Activated CD8-positive, alpha-beta memory T cell treated with anti-CD3 and anti-CD28 coated beads for 4 hours (primary cell): ENCODE measurements at places on chromosomes 4 and X.

DNA sequence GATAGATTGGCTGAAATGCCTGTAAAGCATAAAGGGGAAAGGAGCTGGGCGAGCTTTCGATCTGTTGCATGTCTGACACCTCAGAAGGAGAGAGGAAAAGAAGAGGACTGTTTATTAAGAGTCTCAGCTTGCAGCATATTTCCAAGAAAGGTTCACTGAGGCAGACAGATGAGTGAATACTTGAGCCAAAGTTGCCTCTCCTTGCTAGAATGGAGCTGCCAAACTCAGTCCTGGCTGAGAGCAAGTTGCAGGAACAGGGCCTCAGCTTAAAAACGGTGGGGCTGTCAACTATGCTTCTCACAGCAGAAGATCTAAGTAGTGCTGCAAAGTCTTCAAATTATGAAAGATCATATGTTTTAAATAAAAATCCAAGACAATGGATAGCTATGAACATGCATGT, 707.5 kb downstream of the PCDH7 start:
- DNase-seq = no peak

DNA sequence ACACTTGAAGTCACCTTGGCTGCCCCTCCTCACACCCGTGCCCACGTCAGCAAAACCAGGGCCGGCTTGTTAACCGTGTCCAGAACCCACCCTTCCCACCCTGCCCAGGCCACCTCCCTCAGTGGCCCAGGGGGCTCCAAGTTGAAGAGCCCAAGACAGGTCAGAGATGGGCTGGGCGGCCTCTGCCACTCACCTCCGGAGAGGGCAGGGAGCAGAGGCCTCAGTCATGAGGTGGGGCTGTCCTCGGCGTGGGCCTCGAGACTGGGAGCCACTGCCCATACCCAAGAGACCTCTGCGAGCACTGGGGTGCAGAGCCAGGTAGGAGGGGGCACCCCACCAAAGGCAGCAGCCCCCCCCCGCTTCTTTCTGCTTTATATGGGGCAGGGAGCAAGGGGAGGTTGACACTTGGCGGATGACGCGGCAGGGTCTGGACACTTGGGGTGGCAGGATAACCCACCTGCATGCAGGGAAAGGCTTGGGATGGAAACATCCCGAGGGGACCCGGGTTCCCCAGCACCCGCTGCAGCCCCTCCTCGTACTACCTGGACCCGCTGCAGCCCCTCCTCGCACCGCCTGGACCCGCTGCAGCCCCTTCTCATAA, 38.0 kb upstream of the SPON2 start:
- DNase-seq = no peak

DNA sequence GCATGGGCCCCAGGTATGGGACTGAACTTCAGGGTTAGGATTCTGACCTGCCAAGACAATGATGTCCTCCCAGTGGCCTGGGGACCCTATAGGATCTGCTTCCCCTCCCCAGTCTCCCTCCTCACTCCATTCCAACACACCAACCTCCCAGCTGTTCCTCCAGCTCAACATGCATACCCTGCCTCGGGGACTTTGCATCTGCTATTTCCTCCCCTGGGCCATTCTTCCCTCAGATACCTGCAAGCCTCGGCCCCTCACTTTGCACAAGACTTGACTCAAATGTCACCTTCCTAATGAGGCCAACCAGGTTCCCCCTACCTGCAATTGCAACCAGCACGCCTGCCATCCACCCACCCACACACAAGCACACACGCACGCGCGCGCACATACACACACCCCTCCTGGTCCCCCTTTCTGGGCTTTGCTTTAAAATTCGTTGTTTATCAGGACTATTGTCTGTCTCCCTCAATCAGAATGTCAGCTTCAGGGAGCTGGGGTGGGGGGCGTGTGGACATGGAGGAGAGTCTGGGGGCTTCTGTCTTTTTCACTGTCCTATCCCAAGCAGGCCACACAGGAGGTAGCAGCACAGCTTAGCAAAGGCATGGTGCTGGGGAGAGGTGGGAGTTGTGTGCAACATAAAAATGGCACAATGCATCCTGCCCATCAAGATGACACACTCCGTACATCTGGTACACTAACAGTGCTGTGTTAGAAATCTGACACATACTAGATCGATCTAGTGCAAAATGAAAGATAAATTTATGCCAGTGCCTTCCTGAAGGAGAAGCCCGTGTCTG, 20.6 kb upstream of the PPP2R2C start:
- DNase-seq = no peak

DNA sequence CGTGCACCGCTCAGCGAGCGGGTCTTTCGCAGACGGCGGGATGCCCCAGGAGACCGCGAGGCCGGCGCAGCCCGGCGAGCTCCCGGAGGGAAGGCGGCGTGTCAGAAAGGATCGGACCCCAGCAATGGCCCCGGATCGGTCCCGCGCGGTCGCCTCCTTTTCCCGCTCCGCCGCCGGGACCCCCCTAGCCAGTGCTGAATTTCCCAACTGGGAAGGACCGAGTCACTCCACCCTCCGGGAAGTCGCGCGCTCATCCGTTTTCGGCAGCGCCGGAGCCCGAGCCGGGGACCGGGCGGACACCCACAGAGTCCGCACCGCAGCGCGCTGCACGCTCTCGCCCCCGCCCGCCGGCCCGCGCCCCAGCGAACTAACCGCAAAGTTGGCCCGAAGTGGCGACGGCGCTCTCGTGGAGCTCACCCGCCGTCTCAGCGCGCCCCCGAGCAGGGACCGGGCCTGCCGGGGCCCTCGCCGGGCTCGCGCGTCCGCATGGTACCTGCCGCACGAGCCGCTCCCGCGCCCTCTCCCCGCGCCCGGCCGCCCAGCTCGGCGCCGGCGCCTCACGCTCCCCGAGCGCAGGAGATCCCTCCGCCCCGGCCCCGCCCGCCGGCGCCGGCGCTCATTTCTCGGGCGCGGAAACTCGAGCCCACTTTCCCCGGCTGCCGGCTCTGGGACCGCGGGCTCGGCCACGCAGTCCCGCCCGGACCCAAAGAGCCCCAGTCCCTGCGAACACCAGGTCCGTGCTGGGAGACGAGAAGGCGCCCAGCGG, at the start of gene FAT1:
TSS of gene FAT1 (minus strand) at position 565 of the 766 bp plus-strand sequence. CDS start 14,029 bp downstream, outside the sequence.
- no peak for DNase-seq

GRCh38 chr4:183284258-183284785, 35.8 kb downstream of the CLDN22 start:
- DNase-seq = no peak

GRCh38 chrX:37685381-37686359, at the start of gene XK:
XK (plus strand) TSS chrX:37685791; CDS start chrX:37685962, 171 bp downstream.
- DNase-seq = peak; percentile 4

DNA sequence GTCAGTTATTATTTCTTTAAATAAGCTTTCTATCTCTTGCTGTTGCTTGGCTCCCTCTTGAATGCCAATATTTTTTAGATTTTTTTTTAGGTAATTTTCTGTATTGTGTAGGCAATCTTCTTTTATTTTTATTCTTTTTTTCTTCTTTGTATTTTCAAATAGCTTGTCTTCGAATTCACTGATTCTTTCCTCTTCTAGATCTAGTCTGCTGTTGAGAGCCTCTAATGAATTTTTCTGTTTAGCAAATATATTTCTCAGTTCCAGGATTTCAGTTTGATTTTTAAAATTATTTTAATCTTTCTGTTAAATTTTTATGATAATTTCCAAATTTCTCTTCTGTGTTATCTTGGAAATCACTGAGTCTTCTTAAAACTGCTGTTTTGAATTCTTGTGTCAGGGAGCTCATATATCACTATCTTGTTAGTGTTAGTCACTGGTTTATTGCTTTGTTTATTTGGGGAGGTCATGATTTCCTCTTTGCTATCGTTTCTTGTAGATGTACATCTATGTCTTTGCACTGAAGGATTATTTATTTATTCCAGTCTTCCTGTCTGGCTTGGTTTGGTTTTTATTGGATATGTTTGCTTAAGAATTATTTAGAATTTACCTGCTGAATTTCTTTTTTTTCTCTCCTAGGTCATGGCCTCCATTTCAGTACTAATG, 39.9 kb upstream of the GPRIN3 start:
- DNase-seq = no peak

DNA sequence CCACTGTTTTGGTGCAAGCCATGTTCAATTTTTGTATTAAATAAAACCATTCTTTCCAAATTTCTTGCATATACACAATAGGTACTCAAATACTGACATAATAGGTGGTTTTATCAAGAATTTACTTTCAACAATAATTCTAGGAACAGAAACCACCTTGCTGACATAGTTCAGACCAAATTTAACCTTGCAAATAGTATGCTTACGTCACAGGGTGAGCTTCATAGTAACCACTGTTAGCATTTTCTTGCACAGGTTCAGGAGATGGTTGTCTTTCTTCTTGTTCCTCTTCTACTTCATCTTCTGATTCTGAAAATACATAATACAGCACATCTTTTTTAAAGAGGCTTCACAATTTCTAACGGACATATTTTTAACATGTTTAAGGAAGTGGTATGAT, 17.6 kb downstream of the G3BP2 start:
- no peak for DNase-seq

DNA sequence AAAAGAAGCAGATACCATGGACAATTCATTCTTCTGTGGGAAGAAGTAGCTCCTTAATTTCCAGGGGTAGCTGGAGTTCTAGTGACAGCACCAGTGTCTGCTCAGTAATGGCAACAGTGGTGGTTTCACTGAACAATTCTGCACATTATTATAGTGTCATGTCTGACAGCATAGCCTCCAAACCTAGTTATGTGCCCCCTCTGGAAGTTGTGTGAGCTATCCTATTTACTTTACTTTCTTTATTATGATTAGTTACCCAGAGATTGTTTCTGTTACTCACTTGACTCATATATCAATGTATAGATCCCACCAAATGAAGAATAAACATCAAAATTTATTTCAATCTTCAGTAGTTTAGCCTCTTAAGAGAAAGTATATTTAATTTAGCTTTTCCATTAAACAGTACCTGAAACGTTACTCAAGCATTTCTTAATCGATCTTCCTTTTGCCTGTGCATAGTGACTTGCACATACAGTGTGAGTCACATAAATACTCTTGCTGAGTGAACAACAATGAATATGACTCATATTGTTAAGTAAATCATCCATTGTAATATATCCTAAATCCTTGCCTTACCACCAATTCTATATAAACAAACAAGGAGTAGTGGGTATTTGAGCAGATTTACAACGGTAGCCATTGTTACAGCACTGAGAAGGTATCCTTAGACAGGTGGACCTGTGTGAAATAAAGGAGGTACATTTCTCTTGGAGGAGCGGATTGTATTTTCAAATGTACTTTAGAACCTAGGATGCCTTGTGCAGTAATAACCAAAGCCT, 534.7 kb downstream of the ANKRD50 start:
- DNase-seq = no peak

DNA sequence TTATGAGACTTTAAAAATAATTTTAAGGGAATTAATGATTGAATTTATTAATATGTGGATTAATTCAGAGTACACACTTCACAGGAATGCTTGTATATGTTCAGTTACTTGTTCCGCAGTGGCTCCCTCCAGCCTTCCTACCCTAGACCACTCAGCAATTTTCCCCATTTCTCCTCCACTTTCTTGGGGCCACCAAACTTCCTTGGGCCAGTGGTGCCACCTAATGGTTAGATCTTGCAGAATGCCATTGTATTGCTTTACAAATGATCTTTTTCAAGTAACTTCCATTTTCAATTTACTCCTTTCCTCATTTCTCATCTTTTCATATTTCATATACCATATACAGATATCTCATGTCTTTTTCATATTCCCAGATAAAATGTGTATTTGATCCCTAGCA, 3.6 kb upstream of the RNF175 start:
- DNase-seq = no peak

DNA sequence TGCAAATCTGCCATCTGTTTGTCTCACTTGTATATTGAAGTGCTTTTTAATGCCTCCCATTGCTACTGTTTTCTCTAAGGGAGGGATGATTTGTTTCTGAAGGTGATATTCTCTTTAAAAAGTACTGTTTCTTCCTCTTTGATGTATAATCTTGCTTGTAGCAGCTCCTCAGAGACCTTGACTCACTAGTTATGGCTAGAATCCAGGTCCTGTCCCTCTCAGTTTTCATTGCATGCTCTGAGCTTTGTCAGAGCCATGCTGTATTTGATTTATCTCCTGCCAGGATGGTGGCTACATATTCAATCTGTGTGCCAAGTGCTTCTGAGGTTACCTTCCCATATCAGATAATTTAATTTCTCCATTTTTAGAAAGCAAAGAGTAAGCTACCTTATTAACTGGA, 56.0 kb downstream of the GLUD2 start:
- DNase-seq = no peak

GRCh38 chr4:127642169-127642568, 9.4 kb downstream of the INTU start:
- no peak for DNase-seq

GRCh38 chr4:141132072-141132708, 1.1 kb downstream of the RNF150 start:
- DNase-seq = no peak

GRCh38 chrX:18973527-18974192, 10.3 kb downstream of the PHKA2 start:
- no peak for DNase-seq

- DNase-seq = no peak
Measured at GRCh38 chr4:111946800-111947199, 198.5 kb upstream of the FAM241A start.

- DNase-seq = no peak
Measured at GRCh38 chrX:48520976-48521352, 644 bp upstream of the EBP start.

GRCh38 chrX:112513154-112513553, 166.6 kb downstream of the LHFPL1 start:
- DNase-seq = no peak

GRCh38 chr4:31415629-31416028, 695.5 kb downstream of the PCDH7 start:
- DNase-seq = no peak

- DNase-seq = no peak
Measured at GRCh38 chr4:158841540-158841939, 72.7 kb downstream of the FNIP2 start.

- no peak for DNase-seq
Measured at GRCh38 chr4:881709-882108, 50.4 kb downstream of the GAK start.

DNA sequence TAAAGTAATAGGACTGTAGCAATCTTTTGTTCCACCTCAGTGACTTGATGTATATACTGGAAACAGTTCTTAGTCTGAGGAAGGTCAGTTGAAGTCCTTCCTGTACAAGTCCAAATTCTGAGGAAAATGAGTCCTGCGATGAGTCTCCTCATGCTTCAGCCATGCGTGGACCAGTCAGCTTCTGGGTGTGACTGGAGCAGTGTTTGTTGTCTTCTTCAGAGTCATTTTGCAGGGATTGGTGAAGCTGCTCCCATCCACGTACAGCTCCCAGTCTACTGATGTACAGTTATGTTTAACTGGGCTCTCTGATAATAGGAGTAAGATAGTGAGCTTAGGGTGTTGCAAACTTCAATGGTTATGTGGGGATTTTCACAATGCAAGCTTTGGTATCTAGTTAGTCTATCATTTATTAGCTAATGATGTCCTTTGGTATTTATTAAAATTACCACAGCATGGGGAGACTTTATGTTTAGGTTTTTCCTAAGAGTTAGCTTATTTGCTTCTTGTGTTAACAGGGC, 3.4 kb downstream of the UGT2B17 start:
- DNase-seq = no peak
